ENCODE measurements at places on chromosomes 6 and 20. TPM values are rescaled to one million over a fixed set of nuclear protein-coding genes. Genes with fewer than 3 reads are reported as not detected.
A peak's percentile ranks its signal among the peaks of the same experiment; 100 is the strongest.

GRCh38 chr6:44415873-44416502, 28.5 kb downstream of the CDC5L start:
- H3K4me3 ChIP-seq: no peak overlapping the region
- no peaks in the 10 kb centered on the region for H3K27me3 ChIP-seq
- no peak overlapping the region for H3K27ac ChIP-seq
- peaks cover 34% of the 10 kb centered on the region for H3K4me1 ChIP-seq
- H3K36me3 ChIP-seq: peaks cover 28% of the 10 kb centered on the region

The LSM2 gene
- 42.6 TPM for total RNA-seq

GRCh38 chr6:143015300-143015706, 45.4 kb upstream of the AIG1 start:
- no peak overlapping the region for H3K27ac ChIP-seq
- H3K27me3 ChIP-seq: peaks cover 2% of the 10 kb centered on the region
- DNase-seq: no peak
- no peaks in the 10 kb centered on the region for H3K36me3 ChIP-seq
- H3K4me3 ChIP-seq: no peak overlapping the region

DNA sequence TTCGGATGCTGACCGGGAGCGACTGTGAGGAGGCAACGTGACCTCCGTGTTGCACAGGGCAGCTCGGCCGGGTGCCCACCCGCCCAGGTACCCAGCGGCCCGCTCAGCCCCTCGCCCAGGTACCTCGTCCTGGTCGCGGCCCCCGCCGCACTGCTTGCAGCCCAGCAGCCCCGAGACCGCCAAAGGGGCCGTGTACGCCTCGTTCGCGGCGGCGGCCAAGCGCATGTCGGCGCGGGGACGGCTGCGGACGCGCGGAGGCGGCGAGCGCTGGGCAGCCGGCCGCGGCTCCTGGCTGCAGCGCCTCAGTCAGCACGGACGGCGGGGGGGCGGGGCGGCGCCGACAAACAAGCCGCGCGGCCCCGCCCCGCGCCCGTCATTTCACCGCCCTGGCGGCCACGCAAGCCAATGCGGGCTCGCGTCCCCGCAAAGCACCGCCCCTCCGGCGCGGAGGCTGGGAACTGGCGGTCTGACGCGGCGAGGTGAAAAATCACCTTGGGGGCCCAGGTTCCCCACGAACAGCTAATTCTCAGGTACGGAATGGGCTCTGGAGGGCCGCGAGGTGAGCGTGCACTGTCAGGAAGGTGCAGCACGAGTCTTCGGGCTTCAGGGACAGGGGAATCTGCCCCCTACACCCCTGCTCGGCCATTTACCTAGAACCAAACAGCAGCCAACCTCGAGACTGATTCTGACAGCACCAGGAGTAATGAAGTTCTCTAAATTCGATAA, 85.2 kb downstream of the SESN1 start:
- H3K4me1 ChIP-seq: peaks cover 32% of the 10 kb centered on the region
- DNase-seq: peak; percentile 74
- peak overlapping the region; percentile 84 for H3K27ac ChIP-seq
- peak overlapping the region; percentile 95 for H3K4me3 ChIP-seq

DNA sequence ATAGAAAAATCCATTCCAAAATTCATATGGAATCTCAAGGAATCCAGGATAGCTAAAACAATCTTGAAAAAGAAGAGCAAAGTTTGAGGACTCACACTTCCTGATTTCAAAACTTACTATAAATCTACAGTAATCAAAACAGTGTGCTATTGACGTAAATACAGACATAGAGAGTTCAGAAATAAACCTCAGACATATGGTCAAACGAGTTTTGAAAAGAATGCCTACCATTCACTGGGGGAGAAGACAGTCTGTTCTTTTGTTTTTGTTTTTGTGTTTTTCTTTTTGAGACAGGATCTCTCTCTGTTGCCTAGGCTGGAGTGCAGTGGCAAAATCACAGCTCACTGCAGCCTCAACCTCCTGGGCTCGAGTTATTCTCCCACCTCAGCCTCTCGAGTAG, 25.3 kb upstream of the PROKR2 start:
- no peak for DNase-seq
- H3K4me1 ChIP-seq: no peaks in the 10 kb centered on the region
- no peak overlapping the region for H3K4me3 ChIP-seq
- H3K36me3 ChIP-seq: no peaks in the 10 kb centered on the region
- H3K27me3 ChIP-seq: no peaks in the 10 kb centered on the region

The NXT1 gene
- total RNA-seq: 16.6 TPM

DNA sequence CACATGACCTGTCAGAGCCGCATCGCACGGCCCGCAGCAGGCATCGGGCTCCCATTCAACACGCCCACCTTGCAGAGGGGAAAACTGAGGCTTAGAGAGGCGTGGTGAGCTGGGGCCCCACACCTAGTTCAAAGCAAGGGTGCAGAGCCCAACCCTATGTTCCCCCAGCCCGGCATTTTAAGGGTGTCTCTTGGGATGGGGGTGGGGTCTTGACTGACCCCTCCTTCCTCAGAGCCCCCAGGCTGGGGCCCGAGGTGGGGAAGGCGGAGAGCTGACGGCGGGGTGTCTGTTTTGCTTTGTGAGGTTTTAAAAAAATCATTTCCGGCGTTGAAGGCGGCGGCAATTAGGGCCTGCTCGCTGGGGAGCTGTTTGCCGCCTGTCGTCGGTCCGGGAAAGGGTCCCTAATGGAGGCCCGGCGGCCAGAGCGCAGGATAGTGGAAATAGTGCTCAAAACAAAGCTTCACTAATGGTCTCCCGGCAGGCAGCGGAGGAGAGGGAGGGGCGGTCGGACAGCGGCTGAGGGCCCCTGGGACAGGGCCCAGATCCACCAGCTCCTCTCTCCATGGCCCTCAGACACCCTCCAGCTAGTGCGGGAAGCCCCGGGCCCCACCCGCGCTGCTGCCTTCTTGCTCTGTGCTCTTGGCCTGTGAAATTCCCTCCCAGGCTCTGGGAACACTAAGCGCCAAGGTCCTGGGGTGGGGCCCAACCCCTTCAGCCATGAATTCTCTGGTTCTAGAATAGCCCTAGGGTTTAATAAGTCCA, 11.9 kb downstream of the VSTM2L start:
- no peak overlapping the region for H3K27ac ChIP-seq
- no peaks in the 10 kb centered on the region for H3K36me3 ChIP-seq
- peaks cover 73% of the 10 kb centered on the region for H3K27me3 ChIP-seq
- H3K4me1 ChIP-seq: peaks cover 7% of the 10 kb centered on the region
- DNase-seq: no peak

The JPH2 gene
- 9.8 TPM for total RNA-seq

DNA sequence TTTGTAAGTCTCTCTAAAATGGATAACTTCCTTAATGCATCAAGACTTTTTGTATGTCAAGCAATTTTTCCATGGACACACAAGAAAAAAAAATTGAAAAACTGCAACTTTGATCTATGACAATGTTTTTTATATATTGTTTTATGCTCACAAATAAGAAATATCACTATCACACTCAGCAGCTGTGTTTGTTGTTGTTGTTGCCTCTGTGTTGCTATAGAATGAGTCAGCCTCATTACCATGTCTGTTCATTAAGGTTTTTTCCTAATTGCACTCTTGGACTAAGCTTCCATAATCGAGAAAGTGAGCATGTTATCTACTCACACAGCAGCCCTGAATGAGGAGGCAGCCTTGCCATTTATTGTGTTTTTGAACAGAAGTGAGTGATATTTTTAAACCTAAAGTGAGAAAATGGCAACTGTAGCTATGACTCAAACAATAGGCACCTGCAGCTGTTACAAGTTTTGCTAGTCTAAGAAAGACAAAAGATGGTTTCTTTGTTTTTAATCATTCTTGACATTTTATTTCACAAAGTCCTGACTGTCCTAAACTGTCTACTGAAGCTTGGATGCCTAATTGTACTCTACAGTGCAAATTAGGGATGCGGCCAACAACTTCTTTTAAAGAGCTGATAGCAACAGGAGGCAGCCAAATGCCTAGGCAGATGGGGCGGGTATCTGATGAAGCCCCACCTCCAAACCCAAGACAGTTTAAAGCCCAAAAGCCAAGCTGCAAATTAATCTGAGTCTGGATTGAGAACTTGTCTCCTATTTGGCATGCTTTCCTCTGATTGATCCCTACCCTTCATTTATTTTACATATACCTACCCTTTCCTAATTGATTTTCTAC, 77.9 kb upstream of the DOK5 start:
- H3K27me3 ChIP-seq: no peaks in the 10 kb centered on the region
- no peaks in the 10 kb centered on the region for H3K36me3 ChIP-seq
- no peak overlapping the region for H3K4me3 ChIP-seq
- no peak overlapping the region for H3K27ac ChIP-seq

- DNase-seq: peak; percentile 48
- no peaks in the 10 kb centered on the region for H3K36me3 ChIP-seq
- peak overlapping the region; percentile 76 for H3K27ac ChIP-seq
- H3K4me3 ChIP-seq: peak overlapping the region; percentile 49
- H3K27me3 ChIP-seq: 0 out of 2 replicates have a peak, but pooled peaks cover 1% of the 10 kb centered on the region
Measured at GRCh38 chr20:10609276-10609675, 64.5 kb downstream of the JAG1 start.

- no peaks in the 10 kb centered on the region for H3K4me1 ChIP-seq
- H3K27ac ChIP-seq: no peak overlapping the region
- H3K27me3 ChIP-seq: no peaks in the 10 kb centered on the region
- H3K4me3 ChIP-seq: no peak overlapping the region
Measured at GRCh38 chr6:164838068-164838615, 471.3 kb downstream of the C6orf118 start.

DNA sequence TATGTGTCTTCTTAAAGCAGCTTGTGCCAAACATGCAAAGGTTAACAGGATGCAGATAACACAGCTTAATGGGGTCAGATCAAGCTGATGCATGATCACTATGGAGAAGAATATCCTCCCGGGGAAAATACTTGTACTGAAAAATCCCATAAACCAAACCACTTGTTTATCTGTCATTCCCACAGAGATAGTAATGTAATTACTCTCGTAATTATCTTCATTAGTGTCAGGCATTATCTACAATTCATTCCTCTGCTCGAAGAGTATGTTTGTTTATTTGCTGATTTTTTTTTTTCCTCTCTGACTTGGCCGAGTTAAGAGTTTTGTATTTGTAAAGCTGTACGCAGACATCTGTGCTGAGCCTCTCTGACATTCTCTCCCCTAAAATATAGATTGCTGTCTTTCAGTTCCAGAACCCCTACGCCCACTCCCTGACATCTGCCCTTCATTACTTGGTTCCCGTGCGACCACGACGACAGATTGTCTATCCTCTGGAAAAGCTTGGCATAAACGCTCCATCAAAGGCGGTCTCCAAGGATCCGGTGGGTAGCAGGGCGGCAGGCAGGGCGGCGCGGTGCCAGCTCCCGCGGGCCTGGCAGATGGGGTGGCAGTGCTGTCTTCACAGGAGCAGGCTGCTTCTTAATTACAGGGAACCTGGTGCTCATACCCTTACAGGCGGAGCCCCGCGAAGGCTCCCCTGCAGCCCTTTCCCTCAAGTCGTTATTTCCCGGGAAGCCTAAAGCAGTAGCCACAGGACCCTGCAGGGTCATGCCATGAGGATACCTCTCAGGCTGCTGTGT, 147.2 kb downstream of the CFAP61 start:
- no peaks in the 10 kb centered on the region for H3K36me3 ChIP-seq
- no peak for DNase-seq
- H3K27ac ChIP-seq: no peak overlapping the region
- H3K4me3 ChIP-seq: no peak overlapping the region
- H3K4me1 ChIP-seq: no peaks in the 10 kb centered on the region
- H3K27me3 ChIP-seq: peaks cover 3% of the 10 kb centered on the region

The OR2H2 gene
- total RNA-seq: not detected

DNA sequence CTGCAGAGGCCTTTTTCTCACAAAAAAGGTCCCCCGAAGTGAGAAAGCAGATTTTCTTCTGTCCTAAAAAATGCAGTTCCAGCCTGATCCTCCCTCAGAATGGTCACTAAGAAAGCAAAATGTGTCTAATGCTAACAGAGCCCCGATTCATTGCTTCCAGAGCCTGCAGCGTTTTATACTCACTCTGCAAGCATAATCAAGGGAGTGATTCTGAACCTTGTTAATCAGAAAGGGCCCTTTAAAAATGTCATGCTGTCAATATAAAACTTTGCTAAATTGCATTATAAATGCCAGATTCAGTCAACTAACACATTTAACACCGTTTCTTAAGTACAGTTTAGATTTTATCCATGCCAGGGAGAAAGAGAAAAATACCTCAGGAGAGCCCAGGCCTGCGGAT, 202.8 kb downstream of the CD83 start:
- H3K4me3 ChIP-seq: no peak overlapping the region
- DNase-seq: no peak
- H3K36me3 ChIP-seq: no peaks in the 10 kb centered on the region
- peaks cover 8% of the 10 kb centered on the region for H3K27me3 ChIP-seq

The HLA-DOB gene
- not detected for total RNA-seq

GRCh38 chr6:159788276-159788675, 1.1 kb downstream of the TCP1 start:
- peaks cover 6% of the 10 kb centered on the region for H3K27me3 ChIP-seq
- peak overlapping the region; percentile 93 for H3K4me3 ChIP-seq
- no peak for DNase-seq
- H3K4me1 ChIP-seq: peaks cover 46% of the 10 kb centered on the region
- H3K27ac ChIP-seq: peak overlapping the region; percentile 94
- peaks cover 50% of the 10 kb centered on the region for H3K36me3 ChIP-seq

DNA sequence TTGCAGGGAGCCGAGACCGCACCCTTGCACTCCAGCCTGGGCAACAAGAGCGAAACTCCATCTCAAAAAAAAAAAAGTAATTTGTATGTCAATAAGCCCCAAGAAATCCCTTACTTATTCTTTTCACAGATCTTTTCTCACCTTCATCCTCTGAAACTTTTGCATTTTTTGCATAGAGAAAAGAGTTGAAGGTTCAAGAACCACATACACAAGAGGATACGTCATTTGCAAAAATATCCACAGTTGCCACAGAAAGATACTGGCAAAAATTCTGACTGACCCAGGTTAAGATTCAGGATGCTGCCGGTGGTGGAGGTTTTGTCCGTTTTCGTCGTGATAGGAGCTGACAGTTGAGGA, 94.5 kb downstream of the ZMYND8 start:
- DNase-seq: no peak
- peaks cover 27% of the 10 kb centered on the region for H3K4me1 ChIP-seq
- H3K4me3 ChIP-seq: no peak overlapping the region
- no peaks in the 10 kb centered on the region for H3K27me3 ChIP-seq
- peaks cover 24% of the 10 kb centered on the region for H3K36me3 ChIP-seq
- peak overlapping the region; percentile 24 for H3K27ac ChIP-seq

Data from HFFc6 (cell line).